Activated naive CD4-positive, alpha-beta T cell treated with anti-CD3 and anti-CD28 coated beads, Interleukin-2, amount 10 ng/mL, durations not matched to agents 7 days and 5 days (primary cell): ENCODE measurements at places on chromosomes 7 and 10.

GRCh38 chr10:44968091-44968490 lies 8.5 kb downstream of the RASSF4 start:
- no peak for DNase-seq

DNA sequence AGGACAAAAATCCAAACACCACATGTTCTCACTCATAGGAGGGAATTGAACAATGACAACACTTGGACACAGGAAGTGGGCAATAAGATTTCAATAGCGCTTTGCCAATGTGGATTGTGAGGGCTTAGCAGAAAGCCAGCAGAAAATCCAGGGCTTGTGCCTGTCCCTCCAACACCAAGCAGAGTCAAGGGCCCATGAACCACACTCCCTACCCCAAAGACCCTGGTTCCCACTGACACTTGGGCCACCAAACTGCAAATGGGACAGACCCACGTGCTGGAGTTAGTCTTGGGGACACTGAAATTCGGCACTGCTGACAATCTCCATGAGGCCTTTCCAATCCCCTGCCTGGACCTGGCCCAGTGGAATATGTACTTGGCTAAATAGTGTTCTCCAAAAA lies 67.0 kb downstream of the GRID1 start:
- no peak for DNase-seq

GRCh38 chr10:1115607-1115955 lies 59.4 kb downstream of the WDR37 start:
- DNase-seq: no peak

DNA sequence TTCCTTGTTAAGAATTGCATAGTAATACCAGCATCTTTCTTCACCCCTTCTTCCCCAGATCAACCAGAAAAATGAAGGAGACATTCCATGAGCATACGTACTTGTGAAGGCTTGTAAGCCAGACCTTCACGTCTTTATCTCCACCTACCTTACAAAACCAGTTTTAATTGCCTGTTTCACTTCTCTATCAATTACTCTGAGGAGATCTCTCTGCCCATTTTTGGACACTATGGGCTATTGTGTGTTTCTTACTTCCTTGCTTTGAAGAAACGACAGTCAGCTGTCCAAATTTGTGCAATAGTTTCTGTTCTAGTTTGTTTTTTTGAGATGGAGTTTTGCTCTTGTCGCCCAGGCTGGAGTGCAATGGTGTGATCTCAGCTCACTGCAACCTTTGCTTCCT lies 349.7 kb upstream of the MBL2 start:
- DNase-seq: no peak

- no peak for DNase-seq
Measured at GRCh38 chr10:4568086-4568485, 257.9 kb upstream of the AKR1E2 start.

GRCh38 chr10:34408956-34409355 lies 406.1 kb downstream of the PARD3 start:
- no peak for DNase-seq

DNA sequence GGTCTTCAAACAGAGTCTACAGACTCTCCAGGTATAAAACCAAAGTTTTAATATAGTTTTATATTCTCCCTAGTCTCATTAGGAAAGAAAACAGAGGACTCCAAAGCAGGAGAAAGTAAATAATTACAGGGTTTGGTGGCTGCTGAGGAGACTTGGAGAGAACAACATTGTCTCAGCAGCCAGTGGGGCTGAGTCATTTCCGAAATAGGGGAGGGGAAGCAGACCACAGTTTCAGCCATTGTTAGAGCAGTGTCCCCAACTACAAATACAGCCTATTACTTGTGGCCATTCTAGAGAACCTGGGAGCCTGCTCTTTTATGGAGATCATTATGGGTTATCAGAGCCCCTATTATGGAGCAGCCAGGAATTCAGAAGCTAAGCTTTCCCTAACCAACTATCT lies 44.2 kb upstream of the A1CF start:
- DNase-seq: no peak

DNA sequence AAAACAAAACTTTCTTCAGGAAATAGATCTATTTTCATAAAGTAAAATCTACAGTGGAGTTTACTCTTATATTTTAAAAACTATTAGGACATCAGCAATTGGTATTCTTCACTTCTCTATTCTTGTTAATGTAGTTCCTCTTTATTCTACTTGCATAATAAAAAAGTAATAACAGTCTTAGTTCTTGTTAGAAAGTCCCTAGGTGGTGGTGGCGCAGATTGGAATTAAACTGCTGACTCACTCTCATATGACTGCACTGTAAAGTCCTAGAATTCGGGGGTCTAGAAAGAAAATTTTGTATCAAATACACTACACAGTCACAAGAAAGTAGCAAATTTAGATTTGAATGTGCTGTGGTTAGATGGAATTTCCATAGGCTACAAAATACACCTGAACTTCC lies 44.6 kb upstream of the TES start:
- no peak for DNase-seq

DNA sequence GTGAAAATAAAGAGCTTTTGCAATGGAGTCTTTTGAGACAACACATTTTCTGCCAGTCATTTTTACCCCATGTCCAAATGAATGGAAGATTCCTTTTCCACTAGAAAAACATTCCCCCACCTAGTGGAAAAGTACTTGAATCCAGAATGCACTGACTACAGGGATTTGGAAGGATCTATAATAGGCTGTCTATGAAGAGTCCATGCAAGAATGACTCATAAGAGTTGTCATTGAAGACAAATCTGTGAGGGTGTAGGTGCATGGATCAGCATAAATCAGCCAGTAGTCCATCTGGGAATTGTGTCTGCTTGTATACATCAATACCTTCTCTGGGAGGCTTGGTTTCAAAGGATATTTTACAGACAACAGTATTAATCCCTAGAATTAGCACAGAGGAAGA lies 32.5 kb upstream of the TRUB1 start:
- no peak for DNase-seq
